Choroid plexus epithelial cell (primary cell): ENCODE measurements at places on chromosomes 2 and 18.
A peak's percentile ranks its signal among the peaks of the same experiment; 100 is the strongest.

- no peak for DNase-seq
Observed at GRCh38 chr2:101723371-101724124, 26.0 kb downstream of the MAP4K4 start.

- DNase-seq = no peak
Observed at GRCh38 chr2:23027396-23027795, 357.6 kb upstream of the KLHL29 start.

- no peak for DNase-seq
Observed at GRCh38 chr18:45939236-45939635, 27.9 kb downstream of the EPG5 start.

DNA sequence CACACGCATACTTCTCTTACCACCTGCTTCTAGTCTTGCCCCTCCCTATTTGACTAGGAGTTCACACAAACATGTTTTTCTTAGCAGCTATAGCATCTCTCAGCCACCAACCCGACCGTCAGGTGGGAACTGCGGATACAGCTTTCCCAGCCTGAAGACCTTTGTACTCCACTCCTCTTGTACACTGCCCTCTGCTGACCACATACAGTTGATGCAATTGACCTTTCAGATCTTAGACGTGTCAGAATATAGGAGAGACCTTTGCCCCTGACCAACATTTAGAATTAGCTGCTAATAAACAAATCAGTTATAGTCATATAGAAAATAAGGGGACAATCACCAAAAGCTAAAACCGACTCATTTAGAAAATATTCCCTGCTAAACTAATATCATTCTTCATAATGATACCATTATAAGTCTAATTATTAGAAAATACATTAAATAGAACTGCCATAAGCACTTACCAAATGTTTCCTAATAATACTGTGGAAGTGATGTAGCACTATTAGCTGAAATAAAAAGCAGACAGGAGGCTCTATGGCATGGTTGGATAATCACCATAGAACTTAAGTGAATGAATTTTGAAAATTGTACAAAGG, 208.4 kb downstream of the RAD51AP2 start:
- peak; percentile 82 for DNase-seq

DNA sequence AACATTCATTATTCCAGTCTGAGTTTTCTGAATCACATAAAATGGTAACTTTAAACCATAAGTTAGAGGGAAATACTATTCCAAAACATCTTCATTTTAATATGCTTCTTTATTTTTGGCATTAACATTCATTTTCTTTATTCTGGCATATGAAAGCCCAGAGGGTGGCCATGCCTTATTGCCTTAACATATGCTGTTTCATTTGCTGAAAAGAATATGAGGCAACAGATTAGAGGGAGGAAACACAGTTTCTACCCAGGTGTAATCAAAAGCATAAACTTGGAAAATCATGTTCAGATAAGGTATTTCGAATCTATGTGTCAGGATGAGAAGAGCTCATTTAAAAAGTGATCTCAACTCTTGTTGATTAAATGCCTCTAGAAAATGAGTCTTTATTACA, 379.9 kb upstream of the DSEL start:
- no peak for DNase-seq

DNA sequence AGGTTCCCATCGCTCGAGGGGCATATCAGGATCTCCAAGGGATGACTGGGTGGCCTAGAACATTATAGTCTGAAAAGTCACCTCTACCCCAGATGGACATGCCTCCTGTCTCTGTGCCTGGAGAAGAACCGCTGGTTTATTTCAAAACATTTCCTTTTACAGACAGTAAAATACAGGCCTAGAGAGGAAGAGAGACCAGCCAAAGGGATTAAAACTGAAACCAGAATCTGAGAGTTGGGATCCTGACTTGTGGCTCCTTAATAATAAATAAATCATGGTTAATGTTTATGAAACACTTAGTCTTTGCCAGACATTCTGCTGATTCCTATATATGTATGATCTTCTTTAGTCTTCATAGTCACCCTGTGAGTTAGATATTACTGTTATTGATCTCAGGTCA, 153.7 kb downstream of the DDX1 start:
- no peak for DNase-seq
